Globus pallidus (tissue), 1 donor: ENCODE measurements at places on chromosomes 2 and 18.

- no peak for DNase-seq
Measured at GRCh38 chr2:181231151-181231550, 226.0 kb upstream of the ITGA4 start.

- peak; percentile 78 for DNase-seq
Measured at GRCh38 chr2:134634054-134634753, 84.6 kb downstream of the TMEM163 start.

DNA sequence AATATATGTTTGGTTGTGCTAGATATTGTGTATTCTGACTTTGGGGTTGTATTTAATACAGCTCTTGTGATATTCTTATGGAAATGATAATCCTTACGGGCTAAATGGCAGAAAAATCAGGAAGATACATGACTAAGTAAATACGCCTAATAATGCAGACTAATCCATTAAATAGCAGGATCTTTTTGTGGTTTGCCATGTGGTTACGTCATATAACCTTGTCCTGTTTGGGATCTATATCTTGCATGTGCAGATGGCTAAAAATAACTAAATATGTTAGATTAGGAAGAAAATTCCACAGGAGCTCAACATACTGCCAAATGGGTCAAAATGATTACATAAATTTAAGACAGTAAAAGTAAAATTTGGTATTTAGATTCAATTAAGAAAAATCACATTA, 83.0 kb downstream of the NEB start:
- no peak for DNase-seq

DNA sequence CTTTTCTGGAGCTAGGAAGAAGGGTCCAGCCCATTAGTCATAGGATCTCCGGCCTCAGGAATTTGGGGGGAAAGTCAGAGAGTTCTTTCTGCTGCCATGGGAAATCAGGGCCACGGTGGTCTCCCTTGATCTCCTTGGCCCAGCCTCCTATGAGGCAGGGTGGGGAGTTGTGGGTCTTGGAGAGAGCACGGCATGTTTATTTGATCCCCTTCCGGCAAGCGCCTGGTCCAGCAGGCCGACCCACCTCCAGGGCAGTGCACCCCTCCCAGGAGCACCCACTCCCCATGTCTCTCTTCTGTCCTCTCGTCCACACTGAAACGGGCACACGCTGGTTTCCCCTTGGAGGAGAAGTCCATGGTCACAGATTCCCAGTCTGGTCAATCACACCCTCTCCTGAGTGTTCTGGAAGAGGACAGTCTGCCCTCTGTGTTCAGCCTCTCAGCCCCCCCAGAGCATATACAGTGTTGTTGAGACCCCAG, 464.6 kb upstream of the HS6ST1 start:
- DNase-seq = no peak

GRCh38 chr2:232502911-232503808, 15.5 kb upstream of the ECEL1 start:
- DNase-seq = peak; percentile 41

GRCh38 chr2:106953236-106953635, 67.3 kb upstream of the ST6GAL2 start:
- no peak for DNase-seq

- DNase-seq = no peak
Measured at GRCh38 chr2:216399621-216400020, 12.7 kb upstream of the SMARCAL1 start.

- no peak for DNase-seq
Measured at GRCh38 chr2:145190031-145190703, 670.2 kb upstream of the ZEB2 start.

DNA sequence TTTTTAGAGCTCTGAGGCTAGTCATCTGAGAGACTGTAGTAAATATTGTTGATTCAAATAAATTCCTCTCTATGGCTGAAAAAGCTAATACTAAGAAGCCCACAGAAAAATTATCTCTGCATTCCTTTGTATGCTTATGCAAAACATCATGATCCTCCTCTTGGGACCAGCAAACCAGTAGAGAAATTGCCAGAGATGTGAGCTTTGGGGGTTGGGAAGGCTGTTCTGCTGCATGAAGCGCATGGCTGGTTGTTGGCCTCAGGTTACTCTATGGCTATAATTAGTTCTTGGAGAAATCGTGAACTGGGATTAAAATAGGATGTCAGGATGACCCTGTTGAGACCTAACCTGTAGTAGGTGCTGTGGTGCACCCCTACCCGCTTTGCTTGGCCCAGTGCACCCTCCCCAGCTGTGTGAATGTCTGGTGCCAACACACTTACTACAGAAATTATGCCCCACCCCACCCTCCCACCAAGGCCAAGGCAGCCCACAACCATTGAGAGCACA, 35.5 kb upstream of the C1D start:
- DNase-seq = no peak
